Fibroblast of lung (primary cell): ENCODE measurements at places on chromosomes 3 and 15. TPM values are rescaled to one million over a fixed set of nuclear protein-coding genes. Genes with fewer than 3 reads are reported as not detected.

DNA sequence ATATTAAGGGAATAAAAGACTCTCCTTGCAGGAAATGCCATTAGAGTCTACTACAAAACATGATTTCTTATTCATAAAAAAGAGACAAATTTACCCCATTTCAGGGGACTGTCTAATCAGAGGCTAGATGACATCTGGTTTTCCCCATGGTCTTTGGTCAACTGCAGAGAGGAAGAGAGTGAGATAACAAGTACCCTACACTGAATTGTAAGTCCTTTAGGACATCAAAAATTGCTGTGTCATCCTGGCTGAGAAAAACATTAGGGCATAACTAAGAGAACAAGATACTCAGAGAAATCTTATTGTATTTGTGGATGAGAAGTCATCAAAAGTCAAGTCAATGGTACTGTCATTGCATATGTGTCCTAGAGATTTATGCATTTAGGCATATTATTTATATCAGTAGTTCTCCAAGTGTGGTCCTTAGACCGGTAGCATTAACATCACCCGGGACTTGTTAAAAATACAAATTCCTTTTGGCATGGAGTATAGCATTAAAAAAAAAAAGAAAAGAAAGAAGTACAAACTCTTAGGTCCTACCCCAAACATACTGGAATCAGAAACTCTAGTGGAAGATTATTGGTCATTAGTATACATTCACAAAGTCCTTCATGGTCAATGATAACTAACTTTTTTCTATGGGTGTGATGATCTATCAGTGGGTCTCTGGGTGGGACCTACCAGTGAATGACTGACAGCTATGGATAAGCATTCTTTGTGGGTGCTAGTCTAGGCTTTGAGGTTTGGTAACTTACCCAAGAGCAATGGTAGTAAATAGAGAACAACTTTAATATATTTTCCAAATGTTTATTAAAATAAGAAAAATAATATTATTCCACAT lies 29.0 kb upstream of the TBC1D5 start:
- DNase-seq: no peak

DNA sequence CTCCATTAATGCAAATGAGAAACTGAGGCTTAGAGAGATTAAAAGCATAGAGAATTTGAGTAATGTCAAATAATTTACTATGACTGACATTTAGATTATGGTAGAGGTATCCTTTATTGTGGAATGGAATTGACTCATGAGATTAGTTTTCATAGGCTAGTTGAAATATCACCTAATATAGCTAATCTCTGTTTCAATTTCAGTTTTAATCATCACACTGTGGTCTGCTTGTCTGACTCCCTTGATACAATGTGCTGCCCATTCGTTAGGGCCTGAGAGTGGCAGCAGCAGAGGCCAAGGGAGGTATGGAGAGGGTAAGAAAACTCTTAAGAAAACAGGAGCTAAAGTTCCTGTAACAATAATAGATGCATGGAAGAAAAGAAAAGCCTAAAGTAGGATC lies 13.2 kb upstream of the ZBTB20 start:
- DNase-seq: no peak

DNA sequence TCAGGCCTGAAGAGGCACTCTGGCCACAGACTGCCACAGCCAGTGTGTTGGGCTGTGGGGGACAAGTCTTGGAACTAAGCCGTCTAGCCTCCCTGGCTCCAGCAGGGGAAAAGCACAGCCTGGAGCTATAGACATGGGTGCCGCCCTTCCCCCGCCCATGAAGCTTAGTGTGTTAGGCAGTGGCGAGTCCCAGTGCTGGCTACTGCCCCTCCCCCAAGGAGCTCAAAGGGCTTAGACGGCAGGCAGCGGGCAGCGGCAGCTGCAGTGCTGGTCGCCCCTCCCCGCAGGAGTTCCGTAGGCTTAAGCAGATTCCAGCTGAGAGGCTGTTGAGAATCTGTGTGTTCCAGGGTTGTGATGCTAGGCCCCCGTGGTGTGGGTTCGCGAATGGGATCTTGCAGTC lies 135.8 kb upstream of the RORA start:
- DNase-seq: no peak

DNA sequence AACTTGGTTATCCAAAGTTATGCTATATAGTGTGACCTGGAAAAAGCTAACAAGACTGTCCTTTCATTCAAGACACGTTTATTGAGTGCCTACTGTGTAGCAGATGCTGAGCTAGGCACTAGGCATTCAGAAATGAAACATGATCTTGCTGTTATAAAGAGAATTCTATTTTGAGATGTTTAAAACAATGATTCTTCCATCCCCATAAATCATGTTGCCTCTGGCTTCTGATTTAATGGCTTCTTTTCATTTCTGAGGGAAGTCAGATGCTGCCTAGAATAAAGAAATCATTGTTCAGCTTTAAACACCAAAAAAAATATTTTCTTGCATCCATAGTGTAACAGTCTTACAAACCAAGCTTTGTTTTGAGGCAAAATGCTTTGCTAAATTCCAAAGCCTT lies 620.9 kb upstream of the UBE2E2 start:
- no peak for DNase-seq

ARID3B gene
- 0.72 and 1.0 TPM in 2 replicates for polyA plus RNA-seq

DNA sequence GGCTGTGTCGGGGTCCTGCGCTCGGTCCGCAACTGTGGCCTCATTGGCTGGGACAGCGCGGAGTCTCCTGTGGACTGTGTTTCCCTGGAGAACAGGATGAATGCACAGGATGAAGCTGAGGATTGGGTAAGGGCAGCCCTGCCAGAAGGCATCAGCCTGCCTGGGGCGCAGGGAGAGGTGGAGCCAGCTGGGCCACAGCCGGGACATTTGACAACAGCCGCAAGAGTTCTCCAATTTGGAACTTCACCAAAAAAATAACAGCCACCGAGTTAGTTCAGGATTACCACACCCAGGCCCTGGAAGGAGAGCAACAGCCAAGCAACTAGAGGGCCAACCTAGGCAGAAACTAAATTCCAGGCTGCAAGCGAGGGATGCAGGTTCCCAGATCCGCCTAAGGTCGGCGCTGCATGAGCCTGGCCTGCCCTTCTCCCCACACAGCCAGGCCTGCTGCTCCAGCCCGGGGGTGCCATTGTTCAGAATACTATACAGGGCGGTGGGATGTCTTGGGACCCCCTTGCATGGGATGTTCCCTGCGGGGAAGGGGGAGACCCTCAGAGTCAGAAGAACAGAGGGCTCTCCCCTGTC lies 229.3 kb downstream of the OCA2 start:
- DNase-seq: no peak

DNA sequence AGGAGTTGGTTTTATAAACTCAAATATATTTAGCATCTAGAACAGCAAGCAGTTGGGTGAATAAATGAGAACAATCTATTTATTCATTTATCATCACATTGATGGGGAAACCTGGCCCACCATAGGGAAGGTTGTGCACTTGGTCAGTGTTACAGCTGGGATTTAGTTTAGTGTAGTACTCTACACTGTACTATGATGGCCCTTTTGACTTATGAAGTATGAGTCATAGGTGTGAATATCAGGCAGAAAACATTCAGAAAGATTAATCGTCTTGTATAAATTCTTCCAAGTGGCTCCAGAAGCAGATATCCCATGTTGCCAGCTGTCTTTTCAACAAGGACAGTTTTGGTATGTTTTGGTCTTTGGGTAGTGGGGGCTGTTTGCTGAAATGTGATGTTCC lies 38.0 kb downstream of the BBS4 start:
- no peak for DNase-seq

GPR87 gene
- polyA plus RNA-seq: 0.05 and 0.11 TPM in 2 replicates

- no peak for DNase-seq
Observed at GRCh38 chr3:112794622-112795172, 52.0 kb downstream of the CD200R1L start.

GRCh38 chr3:9183811-9184460 lies 65.5 kb downstream of the SRGAP3 start:
- DNase-seq: no peak

CLPX gene
- polyA plus RNA-seq: 50.4 and 53.4 TPM in 2 replicates

- DNase-seq: no peak
Observed at GRCh38 chr15:96385195-96385594, 54.7 kb downstream of the NR2F2 start.

GRCh38 chr15:75620841-75621391 lies 4.6 kb downstream of the SNUPN start:
- peak; percentile 92 for DNase-seq

DNA sequence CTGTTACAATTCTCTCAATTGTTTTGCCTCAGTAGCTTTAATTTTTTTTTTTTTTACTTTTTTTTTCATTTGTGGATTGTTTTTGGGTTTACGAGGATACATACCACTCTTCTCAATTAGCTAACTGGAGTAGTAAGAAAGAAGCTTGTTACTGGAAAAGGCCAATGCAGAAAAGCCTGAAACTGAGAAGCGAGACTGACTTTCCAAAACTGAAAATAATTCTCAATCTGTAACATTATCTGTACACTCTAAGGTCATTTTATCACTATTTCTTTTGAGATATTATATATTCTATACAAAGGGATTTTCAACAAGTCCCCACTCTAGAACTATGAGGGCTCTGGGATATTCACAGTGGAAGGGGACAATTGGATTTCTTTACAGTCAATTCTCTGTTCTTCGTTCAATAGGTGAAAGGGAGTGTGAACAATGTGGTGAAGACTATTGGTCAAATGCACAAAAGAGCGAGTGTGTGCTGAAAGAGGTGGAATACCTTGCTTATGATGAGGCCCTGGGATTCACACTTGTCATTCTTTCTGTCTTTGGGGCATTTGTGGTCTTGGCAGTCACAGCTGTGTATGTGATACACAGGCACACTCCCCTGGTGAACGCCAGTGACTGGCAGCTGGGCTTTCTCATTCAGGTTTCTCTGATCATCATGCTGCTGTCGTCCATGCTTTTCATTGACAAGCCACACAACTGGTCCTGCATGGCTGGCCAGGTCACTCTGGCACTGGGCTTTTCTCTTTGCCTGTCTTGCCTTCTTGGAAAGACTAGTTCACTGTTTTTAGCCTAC lies 83.9 kb upstream of the KCNAB1 start:
- no peak for DNase-seq

GRCh38 chr3:119222391-119222790 lies 18.3 kb downstream of the B4GALT4 start:
- no peak for DNase-seq

DNA sequence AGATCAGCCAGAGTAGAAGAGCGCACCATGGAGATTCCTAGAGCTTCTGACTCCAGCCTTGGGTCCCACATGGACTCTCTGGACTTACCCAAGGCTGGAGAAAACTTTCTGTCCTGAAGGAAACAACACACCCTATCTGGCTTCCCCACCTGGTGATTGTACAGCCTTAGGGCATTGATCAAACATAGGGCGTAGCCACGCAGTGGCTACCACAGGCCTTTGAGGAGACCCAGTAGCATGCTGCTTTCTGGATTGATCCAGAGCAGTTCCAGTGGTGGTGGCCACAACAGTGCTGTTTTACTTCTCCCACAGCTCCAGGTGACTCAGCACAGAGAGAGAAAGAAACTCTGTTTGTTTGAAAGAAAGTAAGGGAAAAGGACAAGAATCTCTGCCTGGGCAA lies 23.5 kb downstream of the PYDC2 start:
- DNase-seq: no peak

- DNase-seq: no peak
Observed at GRCh38 chr3:13877911-13878280, 2.0 kb downstream of the WNT7A start.

DNA sequence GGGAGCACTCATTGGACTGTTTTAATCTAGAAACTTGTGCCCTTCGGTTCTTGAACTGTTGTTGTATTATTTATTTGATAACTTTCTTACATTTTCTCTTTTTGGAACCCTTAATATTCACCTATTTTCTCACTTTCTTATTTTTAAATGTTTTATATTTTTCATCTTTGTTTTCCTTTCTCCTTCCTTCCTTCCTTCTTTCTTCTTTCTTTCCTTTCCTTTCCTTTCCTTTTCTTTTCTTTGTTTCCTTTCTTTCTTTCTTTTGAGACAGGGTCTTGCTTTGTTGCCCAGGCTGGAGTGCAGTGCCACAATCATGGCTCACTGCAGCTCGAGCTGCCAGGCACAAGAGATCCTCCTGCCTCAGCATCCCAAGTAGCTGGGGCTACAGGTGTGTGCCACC lies 108.5 kb downstream of the TBC1D2B start:
- no peak for DNase-seq

DNA sequence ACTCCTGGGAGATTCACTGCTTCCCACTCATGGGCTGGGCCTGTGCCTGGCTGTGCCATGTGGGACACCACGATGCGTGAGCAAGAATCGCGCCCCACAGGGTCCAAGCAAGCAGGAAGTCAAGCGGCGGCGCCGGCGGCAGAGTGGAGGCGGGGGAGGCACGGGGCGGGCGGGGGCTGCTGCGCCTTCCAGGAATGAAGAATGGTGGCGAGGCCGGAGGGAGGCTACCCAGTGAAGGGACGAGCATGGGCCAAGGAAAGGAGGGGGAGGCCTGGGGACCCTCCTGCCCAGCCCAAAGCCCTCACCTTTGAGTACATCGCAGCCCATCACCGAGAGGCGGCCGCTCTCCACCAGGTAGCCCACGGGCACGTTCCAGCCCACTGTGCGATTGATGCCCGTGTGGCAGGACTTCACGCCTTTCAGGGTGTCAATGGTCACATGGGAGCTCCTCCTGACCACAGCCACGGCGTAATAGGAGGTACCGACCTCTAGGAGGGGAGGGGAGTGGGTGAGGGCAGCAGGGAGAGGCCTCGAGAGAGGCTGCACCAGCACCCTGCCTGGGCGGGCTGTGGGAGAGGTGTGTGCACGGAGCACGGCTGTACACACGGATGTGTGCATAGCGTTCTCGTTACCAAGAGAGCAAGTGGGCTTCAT lies 5.5 kb downstream of the MELTF start:
- no peak for DNase-seq

UBE2E2 gene
- polyA plus RNA-seq: 55.3 and 127 TPM in 2 replicates

DNA sequence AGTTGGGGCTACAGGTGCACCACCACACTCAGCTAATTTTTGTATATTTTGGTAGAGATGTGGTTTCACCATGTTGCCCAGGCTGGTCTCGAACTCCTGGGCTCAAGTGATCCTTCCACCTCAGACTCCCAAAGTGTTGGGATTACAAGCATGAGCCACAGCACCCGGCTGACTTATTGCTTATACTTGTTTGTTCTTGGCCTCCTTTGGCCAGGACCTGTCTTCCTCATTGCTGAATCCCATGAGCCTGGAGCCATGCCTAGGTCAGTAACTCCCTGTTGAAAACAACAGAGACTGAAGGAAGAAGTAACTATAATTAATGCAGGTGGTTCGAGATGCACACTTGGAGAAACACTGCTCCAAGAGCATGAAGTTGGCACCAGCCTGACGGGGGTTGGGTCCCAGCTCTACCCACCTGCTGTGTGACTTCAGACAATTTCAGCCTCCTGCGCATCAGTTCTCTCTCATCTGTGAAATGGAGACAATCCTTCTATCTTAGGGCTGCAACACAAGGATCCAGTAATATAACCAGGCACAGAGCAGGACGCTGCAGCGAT lies 38.9 kb downstream of the CPN2 start:
- no peak for DNase-seq

CYP1A2 gene
- not detected in 2 replicates for polyA plus RNA-seq
